ENCODE measurements at places on chromosomes 1 and 21.

DNA sequence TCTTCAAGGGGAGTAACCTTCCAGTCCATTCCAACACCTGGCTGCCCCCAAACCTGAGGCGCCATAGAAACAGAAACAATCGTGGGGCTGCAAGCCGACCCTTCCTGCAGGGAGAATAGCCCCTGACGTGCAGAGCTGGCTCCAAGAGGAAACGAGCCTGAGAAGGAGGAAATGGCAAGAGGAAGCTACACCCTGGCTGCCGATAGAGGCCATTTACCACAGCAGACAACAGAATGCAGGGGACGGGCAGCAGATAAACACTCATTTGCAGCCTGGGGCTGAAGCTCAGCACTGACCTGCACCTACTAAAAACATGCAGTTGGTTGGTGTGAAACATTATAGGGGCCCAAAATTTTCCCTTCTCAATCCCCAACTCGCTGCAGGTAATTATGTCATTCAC, 8.7 kb upstream of the TDRD10 start:
- DNase-seq, result no peak

GRCh38 chr1:41045740-41046139, 24.2 kb upstream of the SLFNL1 start:
- DNase-seq, result peak; percentile 93

GRCh38 chr1:46403916-46404315, 9.8 kb downstream of the FAAH start:
- no peak for DNase-seq

GRCh38 chr1:69567652-69568420, at the start of gene LRRC7:
Gene LRRC7, plus strand, starts transcription at chr1:69567922. Its CDS starts 718 bp downstream, at chr1:69568640.
- no peak for DNase-seq

GRCh38 chr1:228969953-228970800, 234.9 kb downstream of the RHOU start:
- DNase-seq, result no peak

DNA sequence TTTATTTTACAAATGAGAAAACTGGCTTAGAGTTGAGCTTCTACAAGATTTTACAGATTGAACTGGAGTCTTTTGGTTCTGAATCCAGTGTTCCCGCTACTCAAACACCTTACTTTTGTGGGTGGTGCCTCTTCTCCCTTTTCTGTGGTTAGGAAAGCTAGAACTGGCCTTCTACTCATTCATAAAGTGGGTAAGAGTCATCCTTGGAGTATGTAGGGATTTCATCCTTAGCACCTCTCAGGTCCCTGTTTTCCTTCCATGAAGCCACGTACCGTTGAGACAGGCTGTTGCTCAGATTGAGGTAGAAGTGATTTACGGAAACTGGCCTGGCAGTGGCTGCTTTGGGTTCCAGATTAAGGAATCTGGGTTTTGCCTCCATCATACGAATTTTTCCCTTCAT, 35.8 kb downstream of the WNT4 start:
- DNase-seq, result no peak

GRCh38 chr1:228405200-228405978, 1.2 kb downstream of the TRIM11 start:
- no peak for DNase-seq

DNA sequence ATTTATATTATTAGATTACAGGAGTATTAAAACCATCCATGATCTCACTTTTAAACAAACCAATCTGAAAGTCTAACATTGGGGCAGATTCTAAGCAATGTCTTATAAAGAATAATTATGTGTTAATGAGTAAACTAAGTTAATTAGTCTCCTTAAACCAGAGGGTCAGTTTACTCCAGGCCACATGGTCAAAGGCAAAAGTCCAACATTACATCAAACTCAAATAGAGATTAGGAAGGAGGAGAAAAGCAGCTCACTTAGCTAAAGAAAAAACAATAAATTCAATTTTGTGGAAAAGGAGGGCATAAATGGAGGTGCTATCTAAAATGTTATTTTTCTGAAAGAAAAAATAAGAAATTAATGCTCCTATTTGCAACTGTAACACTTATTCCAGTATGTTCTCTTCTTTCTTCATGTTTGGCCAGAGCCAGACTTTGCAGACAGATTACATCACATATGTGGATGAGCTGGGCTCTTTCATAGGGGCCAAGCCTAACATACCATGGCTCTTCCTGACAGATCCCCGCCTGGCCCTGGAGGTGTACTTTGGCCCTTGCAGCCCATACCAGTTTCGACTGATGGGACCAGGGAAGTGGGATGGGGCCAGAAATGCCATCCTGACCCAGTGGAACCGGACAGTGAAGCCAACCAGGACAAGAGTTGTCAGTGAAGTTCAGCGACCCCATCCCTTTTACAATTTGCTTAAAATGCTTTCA, 24.3 kb upstream of the FMO2 start:
- no peak for DNase-seq

- no peak for DNase-seq
Measured at GRCh38 chr1:101280049-101280592, 43.3 kb downstream of the S1PR1 start.

GRCh38 chr1:83029916-83030315, 969.0 kb downstream of the TTLL7 start:
- no peak for DNase-seq

DNA sequence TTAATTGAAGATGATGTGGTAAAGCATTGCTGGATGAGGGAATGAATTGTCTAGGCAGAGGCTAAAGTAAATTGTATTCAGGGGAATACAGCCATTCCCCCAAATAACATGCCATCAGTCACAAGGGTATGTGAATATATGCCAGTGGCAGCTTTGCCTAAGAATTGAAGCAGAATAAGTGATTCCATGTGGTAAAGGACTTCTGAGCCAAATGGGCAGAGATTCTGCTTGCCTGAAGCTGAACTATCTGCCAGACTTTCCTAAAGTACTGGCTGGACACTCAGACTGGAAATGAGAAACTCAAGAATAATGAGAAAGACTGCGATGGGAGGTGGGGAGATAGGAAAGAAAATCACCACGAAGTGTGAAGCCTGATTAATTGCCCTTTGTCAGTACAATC, 2.4 kb downstream of the LIX1L start:
- DNase-seq, result no peak

DNA sequence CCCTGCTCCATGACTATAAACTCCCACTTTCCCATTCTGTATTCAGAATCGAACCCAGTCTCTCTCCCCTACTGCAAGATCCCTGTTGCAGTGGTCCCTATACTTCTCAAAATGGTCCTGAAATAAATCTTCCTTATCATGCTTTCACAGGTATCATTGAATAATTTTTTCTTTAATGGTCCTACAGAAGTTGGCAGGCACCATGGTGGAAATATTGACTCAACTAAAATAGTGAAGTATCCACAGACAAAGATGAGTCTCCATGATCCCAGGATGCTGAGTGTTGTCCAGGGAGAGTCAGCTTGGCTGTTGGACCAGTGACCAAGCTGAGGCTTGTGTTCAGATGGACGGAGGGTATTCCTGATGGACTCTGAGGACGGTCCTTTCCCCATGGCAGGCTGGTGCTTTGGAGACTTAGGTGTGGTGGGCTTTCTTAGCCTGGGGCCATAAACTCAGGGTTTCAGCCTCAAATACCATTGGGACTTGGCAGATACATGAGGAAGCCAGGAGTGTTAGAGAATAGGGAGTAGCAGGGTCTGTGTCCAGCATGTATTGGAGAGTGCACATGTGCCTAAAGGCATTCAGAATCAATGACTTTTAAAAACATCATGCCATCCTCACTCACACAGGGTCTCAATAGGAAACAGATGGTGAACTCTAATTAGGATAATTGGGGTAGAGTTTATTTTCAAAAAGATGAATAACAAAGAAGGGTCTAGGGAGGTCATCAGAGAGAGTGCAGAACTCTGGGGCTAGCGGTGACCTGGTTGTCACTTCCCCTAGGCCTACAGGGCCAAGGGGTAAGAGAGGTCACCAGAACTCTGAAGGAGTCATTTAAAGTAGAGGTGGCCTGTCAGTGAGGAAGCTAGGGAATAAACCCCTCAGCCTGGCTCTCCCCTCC, 19.8 kb downstream of the TINAGL1 start:
- no peak for DNase-seq

- no peak for DNase-seq
Measured at GRCh38 chr1:203492082-203492747, 1.7 kb upstream of the OPTC start.

DNA sequence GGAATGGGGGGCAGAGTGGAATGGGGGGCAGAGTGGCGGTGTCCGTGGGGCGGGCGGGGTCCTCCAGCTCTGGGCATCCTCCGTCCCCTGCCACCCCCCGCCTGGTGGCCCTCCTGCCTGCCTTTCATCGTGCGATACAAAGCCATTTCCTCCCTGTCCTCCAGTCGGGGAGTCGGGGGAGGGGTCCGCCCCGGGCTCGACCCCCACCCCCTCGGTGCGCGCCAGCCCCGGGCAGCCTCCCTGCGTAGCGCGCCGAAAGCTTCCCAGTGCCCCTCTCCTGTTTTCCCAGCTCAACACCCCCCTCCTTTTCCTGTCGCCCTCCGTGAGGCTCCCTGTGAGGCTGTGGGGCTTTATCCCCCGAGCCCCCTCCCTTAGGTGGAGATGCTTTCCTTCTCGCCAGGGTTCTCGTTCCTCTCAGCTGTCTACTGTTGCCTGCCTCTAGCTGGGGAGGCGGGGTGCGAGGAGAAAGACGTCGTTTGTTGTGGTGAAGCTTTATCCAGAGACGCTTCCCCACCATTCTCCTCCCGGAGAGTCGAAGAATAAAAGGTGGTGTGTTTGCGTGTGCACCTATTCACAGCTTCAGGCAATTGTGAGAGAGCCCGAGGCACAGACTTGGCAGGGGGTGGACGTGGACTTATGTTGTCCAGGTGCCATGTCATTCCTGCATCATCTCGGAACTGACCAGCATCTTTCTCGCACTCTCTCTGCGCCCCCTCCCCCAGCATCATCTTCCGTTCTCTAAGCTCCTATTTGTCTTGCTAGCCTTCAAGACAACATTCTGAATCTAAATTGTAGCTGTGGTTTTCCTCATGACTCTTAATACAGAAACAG, 848 bp downstream of the DNM3 start:
- DNase-seq, result no peak

DNA sequence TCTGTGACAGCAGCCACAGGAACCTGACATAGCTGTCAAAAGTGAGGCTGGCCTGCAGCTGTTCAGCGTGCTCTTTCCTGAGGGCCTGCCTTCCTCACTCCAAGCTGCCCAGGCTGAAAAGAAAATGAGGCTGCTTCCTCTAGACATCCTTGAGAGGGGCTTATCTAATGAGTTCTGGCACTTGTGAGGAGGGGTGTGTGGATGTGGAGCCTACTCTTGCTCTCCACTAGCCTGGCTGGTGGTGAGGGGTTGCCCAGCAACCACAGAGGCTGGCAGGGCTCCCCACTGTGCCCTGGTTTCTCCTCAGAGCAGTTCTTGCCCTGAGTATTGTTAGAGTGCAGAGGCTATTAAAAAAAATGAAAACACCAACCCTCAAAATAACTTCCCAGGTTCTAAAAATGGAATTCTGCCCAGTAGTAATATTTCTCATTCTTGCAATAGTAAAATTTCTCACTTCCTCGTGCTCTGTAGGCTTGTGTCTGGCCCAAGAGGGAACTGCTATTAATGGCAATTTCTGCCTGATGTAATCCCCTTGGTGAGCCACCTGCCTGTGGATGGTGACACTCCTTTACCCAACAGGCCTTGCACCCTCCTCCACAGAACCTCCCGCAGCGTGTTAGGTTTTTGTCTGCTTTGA, 52.6 kb upstream of the EPS8L3 start:
- no peak for DNase-seq

DNA sequence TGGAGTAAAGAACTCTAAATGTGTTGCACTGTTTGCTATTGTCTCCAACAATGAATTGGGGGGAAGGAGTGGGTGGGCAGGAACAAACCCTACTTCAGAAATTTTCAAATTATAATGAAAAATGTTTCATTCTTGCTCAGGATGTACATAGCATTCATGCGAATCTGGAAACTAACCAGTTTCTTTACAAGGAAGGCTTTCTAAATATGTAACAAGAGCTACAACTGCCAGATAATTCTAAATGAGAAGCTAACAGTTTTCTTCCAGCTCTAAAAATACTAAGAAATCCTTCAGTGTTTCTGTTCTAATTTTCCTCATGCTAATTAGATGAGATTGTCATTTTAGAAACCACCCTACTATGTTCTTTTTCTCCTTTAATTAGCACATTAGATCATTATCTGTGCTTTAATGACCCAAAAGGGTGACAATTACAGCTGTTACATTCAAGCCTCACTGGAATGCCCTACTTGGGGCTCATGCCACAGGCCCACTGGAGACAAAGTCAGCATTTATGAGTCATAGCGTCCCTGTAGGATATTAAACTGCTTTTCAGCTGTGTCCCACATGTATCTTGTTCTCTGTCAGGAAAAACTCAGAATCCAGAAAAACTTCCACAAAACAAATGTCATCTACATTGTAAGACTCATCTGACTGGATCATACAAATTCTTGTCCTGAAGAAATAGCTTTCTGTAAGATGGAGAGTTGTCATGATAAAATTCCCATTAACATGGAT, 804.6 kb upstream of the CXADR start:
- DNase-seq, result no peak

DNA sequence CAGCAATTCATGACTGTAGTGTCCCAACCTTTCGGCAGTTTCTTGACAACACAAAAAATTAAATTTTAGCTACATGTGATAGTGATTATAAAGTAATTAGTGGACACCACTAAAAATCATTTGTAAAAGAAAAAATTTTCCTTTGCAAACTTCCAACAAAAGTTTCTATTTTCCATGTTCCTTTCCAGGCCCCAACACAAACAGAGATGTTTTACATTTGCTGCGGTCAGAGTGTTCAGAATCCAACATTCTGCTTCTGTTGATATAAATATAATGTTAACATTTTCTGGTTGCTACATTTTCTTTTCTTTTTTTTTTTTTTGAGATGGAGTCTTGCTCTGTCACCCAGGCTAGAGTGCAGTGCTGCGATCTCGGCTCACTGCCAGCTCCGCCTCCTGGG, 54.9 kb upstream of the WLS start:
- DNase-seq, result no peak

DNA sequence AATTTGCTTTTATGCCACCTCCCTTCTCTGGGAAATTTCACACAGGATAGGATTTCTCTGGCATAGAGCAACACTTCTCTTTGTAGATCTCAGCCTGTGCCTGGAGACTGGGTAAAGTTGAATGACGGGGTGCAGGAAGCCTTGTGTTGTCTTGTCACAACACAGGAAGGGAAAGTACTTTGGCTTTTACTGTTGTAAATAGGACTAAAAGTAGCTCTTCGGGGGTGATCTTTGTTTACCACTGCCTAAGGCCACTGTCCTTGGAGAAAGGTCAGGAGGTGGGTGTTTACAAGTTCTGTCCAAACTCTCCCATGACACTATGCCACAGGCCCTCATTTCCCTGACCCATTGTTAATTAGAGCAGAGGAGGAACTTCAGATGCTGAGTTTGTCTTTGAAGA, 139.7 kb downstream of the FGGY start:
- DNase-seq, result no peak

DNA sequence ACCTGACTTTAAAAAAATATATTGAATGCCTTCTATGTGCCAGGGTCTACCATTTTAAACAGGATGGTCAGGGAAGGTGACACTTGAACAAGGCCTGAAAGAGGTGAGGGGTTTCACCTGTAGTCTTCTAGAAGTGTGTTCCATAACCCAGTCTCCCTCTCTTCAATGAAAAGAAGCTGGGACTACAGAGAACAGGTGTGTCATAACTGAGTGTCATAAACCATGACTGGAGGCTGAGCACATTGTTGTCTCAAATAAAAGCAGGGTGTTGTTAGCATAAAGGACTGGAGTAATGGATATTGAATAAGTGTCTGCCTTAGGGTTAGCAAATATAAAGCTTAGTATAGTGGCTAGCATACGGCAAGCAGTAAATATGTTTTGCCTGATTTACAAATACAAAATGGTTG, 65.4 kb downstream of the SYDE2 start:
- DNase-seq, result no peak
